ENCODE measurements at places on chromosomes 5 and 9. TPM values are rescaled to one million over a fixed set of nuclear protein-coding genes. Genes with fewer than 3 reads are reported as not detected.

- DNase-seq: no peak
These were observed 1.6 kb upstream of the SPINK14 start for GRCh38 chr5:148166550-148167283.

DNA sequence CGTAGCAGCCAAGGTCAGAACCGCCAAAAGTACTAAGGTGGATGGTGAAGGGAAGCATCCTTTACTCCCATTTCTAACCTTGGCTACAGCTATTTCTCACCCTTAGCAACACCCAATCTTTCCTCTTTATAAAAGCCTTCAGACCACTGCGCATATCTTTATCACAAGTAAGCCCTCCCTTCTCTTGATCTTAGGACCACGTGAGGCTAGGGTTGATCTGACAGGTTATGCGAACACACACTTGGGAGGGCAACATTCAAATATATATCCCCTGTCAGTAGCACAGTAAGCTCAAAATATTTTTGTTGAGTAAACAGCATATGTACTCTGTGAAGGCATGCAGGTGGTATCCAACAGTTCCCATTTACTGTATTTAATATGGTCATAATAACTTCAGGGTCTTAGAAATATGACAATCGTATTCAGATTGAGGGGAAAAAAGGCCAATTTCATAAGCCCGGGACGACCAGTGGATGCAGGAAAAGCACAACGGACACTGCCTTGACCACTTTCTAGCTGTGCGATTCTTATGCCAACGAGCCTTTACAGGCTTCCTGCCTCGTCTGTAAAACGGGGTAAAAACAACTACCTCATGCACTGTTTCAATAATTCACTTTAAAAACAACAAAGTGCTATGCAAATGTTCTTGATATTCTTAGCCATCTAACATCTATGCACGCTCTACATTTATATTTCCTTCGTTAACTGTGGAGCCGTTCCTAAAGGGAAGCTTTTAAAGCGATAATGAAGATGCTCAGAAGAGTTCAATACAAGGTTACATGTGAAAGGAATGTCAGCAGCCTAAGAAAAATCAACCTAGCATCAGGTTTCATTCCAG lies 1.3 kb downstream of the ARSB start:
- no peak for DNase-seq

DNA sequence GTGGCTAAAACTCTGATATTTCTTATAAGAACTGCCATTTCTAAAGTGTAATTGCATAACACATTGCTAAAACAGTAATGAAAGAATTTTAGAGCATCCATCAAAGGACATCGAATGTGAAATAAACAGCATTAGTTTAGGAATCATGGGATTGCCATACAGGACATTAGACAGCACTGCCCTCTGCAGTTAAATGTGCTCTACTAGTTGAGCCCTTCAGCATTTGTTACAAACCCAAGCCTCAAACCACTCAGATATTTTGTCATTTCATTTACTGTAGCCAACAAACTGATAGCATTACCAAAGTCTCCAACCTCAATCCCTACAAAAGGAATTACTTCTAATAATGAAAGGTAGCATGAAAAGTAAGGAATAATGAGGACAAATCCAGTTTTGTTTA lies 116.8 kb upstream of the COX7C start:
- DNase-seq: peak; percentile 6

DNA sequence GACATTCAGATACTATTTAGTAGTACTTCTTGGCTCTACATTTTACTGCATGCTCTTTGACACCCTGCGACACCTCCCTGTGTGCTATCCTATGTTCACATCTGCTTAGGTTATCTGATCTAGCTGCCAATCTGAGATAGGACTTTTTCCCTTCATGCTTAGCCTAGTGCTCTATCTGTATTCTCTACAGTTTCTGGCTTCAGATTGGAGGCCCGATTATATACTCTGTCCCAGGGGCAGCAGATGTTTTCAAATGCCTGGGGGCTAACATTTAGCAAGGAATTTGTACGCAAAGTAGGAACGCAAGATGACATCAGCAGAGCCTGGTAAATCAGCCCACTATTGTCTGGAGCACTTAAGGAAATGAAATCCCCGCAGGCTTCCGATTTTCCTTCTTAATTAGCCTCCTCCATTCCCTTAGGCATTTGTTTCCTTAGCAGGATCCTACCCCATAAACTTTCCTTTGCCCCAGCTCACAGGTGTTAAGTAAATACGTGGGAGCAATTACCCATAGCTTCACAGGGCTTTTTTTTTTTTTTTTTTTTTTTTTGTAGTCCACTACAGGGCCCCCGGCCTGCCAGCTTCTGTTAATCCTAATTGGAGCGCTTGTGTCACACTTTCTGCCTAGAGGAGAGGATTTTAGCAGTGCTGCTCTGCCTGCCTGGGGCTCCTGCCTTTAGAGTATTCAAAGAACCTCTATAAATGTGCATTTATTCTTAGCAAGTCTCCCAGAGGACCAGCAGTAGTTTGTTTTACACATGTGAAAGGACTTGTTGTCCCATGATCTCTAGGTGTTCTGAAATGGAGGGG lies 61.1 kb upstream of the LPAR1 start:
- DNase-seq: no peak

DNA sequence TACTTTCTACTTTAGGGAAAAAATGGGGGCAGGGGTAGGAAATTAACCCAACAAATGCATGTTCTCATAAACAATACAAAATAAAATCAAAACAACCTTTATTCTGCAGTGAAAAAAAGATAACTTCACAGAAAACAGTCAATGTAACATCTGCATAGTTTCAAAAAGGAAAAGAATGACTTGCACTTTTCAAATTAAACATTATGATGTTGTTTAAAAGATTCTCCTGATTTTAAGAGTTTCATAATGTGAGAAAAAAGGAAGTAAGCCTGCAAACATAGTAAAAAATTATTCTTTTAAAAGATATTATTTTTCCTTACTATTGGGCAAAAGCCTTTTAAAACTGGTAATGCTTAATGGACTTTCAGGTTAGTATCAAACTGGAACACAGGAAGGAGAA lies 7.6 kb downstream of the C9orf72 start:
- DNase-seq: no peak

DNA sequence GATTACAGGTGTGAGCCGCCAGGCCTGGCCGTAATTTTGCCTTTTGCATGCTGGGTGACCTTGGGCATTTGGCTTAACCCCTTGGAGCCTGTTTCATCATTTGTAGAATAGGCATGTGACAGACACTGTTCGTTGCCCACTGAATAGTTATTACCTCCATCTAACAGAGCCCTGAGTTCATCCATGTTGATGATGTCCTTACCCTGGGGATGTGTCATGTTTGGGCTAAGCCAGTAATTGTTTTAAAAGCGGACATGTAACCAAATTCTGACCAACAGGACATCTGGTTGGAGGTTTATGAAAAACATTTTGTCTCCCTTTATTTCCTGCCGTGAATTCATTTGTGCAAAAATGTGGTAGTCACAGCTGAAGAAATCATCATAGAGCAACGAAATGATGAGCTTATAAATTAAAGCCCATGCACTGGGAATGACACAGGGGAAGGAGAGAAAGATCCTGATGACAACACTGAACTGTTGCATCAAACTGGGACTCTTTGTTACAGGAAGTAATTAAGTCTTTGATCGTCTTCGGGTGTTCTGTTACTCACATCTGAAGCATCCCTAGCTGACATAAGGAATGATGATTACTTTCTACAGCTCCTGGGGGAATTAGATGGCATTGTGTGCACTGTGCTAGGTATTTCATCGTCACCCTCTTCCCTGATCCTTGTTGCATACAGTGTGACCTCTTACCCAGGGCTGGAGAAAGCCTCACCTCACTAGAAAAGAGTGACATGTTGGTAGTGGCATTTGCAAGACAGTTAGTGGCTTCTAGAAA lies 117.8 kb downstream of the FGF18 start:
- peak; percentile 67 for DNase-seq

- DNase-seq: no peak
These were observed 1.7 kb downstream of the MEGF9 start for GRCh38 chr9:120712539-120713031.

- no peak for DNase-seq
These were observed 140.5 kb downstream of the SV2C start for GRCh38 chr5:76223696-76224095.

DNA sequence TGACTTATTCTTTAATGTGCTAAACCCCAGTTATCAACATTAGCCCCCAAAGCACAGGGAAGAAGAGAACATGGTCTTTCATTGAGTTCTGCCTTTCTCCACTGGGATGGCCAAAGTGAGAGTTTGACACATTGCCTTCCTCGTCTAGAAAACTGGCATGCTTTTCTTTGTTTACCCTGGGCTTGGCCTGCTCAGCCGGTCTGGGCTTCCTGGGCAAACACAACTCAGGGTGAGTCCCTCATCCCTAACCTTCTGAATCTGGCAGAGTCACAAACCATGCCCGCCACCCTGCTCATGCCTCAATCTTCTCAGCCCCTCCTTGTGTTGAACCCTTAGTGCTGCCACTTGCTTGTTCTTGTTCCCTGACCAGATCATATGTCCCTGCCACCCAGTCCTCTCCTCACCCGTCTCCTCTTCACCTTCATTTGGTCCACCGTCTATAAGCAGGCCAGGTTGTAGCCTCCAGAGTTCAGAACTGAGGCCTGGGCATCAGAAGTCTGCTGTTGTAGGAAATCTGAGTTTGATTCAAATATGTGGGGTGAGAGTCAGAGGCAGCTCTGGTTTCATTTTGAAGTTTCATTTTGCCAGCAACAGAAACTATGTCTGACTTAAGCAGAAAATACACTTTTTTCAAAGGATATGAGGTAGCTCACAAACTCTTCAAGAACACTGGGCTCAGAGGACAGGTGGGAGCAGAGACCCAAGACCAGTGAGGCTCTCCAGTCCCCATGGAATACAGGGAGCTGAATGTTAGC lies 217.6 kb downstream of the NDUFS4 start:
- DNase-seq: no peak

GRCh38 chr5:140093179-140093578 lies 20.7 kb upstream of the PURA start:
- no peak for DNase-seq

DNA sequence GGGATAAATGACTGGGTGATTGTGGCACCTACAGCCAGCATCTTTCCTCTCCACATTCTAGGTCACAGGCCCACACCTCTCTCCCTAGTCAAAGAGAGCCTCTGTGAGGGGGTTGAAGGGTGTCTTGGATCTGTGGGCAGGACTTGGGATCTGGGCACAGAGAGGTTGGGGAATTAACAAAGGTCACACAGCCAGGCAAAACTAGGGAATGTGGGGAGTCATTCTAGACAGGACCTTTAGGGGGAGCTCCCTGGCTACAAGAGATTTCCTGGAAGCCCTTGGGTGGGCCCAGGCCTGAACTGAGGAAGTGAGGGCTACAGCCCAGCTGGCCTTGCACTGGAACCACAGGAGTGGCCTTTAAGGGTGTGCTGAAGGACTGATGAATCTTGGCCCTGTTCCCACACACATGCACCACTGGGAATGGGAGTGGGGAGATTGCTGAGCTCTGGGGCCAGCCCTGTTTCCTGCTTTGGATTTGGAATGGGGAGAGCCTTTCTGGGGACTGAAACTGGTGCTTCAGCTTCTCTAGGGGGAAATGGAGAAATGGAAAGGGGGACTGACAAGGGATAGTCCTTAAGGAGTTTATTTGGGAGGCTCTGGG lies 12.4 kb upstream of the CXXC5 start:
- DNase-seq: peak; percentile 98

DNA sequence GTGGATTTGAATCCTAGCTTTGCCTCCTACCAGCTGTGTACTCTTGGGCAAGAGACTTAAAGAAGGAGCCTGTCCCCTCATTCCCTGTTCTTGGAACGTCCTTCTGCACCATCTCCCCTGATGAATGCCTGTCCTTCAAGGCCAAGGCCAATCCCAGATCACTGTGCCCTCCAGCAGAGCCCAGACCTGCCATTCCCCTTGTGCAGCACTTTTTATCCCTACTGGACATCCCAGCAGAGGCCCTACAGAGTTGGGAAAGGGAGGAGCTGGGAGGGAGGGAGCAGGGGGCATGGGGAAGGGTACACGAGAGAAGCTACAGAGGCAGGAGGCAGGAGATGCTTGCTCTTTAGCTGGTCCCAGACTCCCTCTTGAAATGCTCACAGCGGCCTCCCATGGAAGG lies 223.9 kb downstream of the PBX3 start:
- no peak for DNase-seq

- DNase-seq: no peak
These were observed 138.4 kb downstream of the KCNIP1 start for GRCh38 chr5:170642066-170642735.

- DNase-seq: no peak
These were observed 5.8 kb upstream of the IFNA1 start for GRCh38 chr9:21434202-21435014.

- no peak for DNase-seq
These were observed 87.6 kb downstream of the AMBP start for GRCh38 chr9:113990570-113990907.

- no peak for DNase-seq
These were observed 562.6 kb downstream of the CAAP1 start for GRCh38 chr9:26329974-26330373.

- no peak for DNase-seq
These were observed 193.8 kb downstream of the NTRK2 start for GRCh38 chr9:84863372-84863771.

- DNase-seq: peak; percentile 25
These were observed 102.5 kb upstream of the TXNDC8 start for GRCh38 chr9:110440172-110440571.

- no peak for DNase-seq
These were observed 63.7 kb upstream of the RICTOR start for GRCh38 chr5:39137819-39138451.

DNA sequence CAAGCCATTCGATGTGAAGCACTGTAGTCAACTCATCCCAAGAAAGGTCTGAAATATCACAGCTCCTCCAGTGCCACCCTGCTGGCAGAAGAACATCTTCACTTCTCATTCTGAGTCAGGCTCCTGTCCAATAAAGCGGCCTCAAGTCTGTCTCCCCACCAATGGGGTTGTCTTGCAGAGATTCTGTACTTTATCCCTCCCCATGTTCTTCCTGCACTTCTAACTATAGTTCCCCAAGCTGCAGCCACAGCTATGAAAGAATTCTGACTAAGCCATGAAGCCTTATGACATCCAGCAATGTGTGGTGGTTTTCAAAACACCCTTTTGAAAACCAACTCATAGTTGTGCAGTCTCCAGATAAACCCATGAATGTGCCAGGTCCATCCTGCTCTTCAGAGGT lies 6.8 kb downstream of the MACROH2A1 start:
- no peak for DNase-seq

GRCh38 chr9:113620377-113621161 lies 157.0 kb downstream of the RGS3 start:
- peak; percentile 94 for DNase-seq

GRCh38 chr5:175214152-175214551 lies 229.8 kb downstream of the DRD1 start:
- peak; percentile 97 for DNase-seq

- no peak for DNase-seq
These were observed 680 bp downstream of the SELENOP start for GRCh38 chr5:42810834-42811590.

GRCh38 chr5:13606051-13606450 lies 338.4 kb downstream of the DNAH5 start:
- peak; percentile 39 for DNase-seq

GRCh38 chr9:105457560-105458294 lies 9.9 kb downstream of the FSD1L start:
- no peak for DNase-seq

IFNA2 gene
- not detected for total RNA-seq

CATSPER3 gene
- not detected for total RNA-seq

ABCA2 gene
- 33.5 TPM for total RNA-seq

NR4A3 gene
- total RNA-seq: 0.02 TPM

SLC1A3 gene
- not detected for total RNA-seq

NUDT2 gene
- total RNA-seq: 67.4 TPM

SERINC5 gene
- total RNA-seq: 9.2 TPM

TLE4 gene
- total RNA-seq: 337 TPM

C9orf85 gene
- 10.9 TPM for total RNA-seq

ZNF189 gene
- total RNA-seq: 23.7 TPM

ZMAT2 gene
- total RNA-seq: 100 TPM

Data from A172 (cell line).